Pancreas (tissue), 10 donors: ENCODE measurements at places on chromosomes 13 and 19. TPM values are rescaled to one million over a fixed set of nuclear protein-coding genes. Genes with fewer than 3 reads are reported as not detected.

The OR7C1 gene
- not detected for polyA plus RNA-seq

The ZNF43 gene
- polyA plus RNA-seq = 3.6 TPM

The RFPL4AL1 gene
- polyA plus RNA-seq = not detected

The ZNF468 gene
- polyA plus RNA-seq = 10.0 TPM

The FXYD3 gene
- polyA plus RNA-seq = 59.1 TPM

The CD177 gene
- 0.14 TPM for polyA plus RNA-seq

The GRK1 gene
- 0.04 TPM for polyA plus RNA-seq

DNA sequence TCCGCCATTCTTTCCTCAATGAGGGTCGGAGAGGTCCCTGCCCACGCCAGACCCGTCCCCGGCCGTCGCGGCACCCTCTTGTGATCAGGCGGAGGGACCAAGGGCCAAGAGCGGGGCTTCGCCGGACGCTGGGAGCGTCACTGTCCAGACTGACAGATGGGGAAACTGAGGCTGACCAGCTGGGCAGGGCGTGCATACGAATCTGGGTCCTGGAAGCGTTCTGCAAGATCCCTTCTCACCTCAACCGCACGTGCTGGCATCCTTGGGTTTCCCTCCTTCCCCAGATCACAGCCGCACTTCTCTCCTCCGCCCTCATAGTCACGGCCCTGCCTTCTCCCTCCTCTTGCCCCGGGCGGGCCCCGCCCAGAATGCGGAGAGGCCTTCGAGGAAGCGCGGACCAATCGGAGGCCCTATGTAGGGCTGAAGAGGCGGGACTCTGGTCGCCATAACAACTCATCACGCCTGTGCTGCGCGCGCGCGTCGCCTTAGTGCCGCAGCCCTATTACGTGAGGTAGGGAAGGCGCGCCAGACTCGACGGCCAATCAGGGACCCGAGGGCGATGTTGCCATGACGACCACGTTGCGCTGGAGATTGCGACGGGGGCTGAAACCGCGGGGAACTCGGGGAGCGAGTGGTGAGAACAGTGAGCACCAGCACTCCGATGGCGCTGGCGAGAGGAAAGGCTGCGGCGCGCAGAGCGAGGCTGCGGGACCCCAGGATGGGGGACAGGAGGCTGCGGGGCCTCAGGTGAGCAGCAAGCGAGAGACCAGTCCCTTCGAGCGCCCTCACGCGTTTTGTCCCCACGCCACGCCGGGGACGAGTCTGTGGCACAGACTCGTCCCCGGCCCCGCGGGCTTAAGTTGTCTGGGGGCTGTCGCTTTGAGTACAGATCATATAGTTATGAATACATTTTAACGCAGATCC is 5.7 kb downstream of the RNF225 start:
- H3K4me1 ChIP-seq = peaks cover 8% of the 10 kb centered on the region
- H3K27me3 ChIP-seq = no peaks in the 10 kb centered on the region
- peak; percentile 99 for DNase-seq
- H3K36me3 ChIP-seq = no peaks in the 10 kb centered on the region
- peak overlapping the region; percentile 33 for H3K4me3 ChIP-seq
- H3K27ac ChIP-seq = peak overlapping the region; percentile 62

DNA sequence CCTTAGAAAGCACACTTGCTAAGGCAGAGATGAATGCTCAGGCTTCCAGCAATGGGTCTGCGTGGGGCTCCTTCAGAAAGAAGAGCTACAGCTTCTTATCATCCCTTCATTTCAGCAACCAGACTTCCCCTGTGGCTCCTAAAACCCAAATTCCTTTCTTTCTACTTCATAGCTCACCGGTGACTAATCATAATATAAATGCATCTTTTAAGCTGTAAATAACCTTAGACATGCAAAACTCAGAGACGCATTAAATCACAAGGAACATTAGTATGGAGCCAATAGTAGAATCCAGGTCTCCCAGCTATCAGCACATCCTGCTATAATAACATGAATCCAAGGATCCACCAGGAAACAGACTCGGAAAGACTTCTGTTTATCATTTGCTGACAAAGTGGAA is 375.6 kb downstream of the COG6 start:
- no peak for DNase-seq
- no peak overlapping the region for H3K27ac ChIP-seq
- no peak overlapping the region for H3K4me3 ChIP-seq
- no peaks in the 10 kb centered on the region for H3K27me3 ChIP-seq
- no peaks in the 10 kb centered on the region for H3K36me3 ChIP-seq

DNA sequence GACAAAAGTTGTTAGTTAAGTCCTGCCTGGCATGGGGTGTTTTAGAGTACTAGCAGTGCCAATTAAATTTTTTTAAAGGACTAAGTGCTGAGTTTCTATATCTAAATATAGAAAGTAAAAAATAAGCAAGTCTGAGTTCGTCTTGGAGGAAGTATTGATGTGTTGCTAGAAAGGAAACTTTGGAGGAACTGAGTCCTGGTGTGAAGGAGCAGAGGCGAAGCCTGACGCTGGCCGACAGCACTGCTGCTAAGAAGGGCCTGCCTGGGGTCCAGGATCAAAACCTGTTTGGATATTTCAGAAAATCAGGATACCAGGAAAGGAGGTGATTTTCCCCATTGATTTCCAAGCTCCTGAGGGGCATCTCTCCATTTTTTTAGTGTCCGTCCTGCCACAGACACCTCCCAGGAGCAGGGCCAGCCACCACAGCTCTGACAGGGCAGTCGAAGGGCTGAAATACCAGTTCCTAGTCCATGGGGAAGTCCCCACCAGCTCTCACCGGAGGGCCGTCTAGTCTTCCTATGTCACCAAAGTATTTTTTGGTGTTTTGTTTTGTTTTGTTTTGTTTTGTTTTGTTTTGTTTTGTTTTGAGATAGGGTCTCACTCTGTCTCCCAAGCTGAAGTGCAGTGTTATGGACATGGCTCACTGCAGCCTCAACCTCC is 38.2 kb upstream of the NPAS1 start:
- H3K36me3 ChIP-seq = no peaks in the 10 kb centered on the region
- no peaks in the 10 kb centered on the region for H3K27me3 ChIP-seq
- H3K27ac ChIP-seq = no peak overlapping the region
- H3K4me1 ChIP-seq = peaks cover 20% of the 10 kb centered on the region
- DNase-seq = peak; percentile 40

DNA sequence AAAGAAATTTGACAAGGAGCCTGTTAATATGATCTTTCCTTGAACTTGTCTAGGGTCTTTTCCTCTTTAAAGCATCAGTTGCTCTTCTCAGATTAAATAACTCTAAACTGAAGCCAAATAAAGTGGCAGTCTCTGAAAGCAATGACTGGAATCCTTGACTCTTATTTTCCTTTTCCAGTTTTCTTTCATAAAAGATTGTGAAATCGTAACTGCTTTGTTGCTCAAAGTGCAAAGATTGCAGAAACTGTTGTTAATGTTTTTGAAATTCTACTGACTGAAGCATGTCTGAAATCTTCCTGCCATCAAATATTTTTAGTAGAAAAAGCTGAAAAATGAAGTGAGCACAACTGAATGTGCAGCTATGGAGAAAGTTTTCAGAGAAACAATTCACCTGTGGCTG is 1.9 kb downstream of the NHLRC3 start:
- H3K27ac ChIP-seq = no peak overlapping the region
- H3K27me3 ChIP-seq = no peaks in the 10 kb centered on the region
- H3K36me3 ChIP-seq = peaks cover 6% of the 10 kb centered on the region
- no peak for DNase-seq
- no peak overlapping the region for H3K4me3 ChIP-seq
- H3K4me1 ChIP-seq = no peaks in the 10 kb centered on the region

- peaks cover 5% of the 10 kb centered on the region for H3K4me1 ChIP-seq
- no peaks in the 10 kb centered on the region for H3K27me3 ChIP-seq
- no peak for DNase-seq
- H3K4me3 ChIP-seq = no peak overlapping the region
These were observed 44.5 kb downstream of the CAPN12 start for GRCh38 chr19:38699647-38700349.

- no peaks in the 10 kb centered on the region for H3K36me3 ChIP-seq
- no peak overlapping the region for H3K27ac ChIP-seq
- DNase-seq = no peak
- H3K27me3 ChIP-seq = no peaks in the 10 kb centered on the region
These were observed 972 bp downstream of the KLK2 start for GRCh38 chr19:50874211-50874610.

GRCh38 chr13:77696879-77697216 is 639 bp upstream of the SLAIN1 start:
- H3K4me1 ChIP-seq = peaks cover 38% of the 10 kb centered on the region
- H3K27me3 ChIP-seq = no peaks in the 10 kb centered on the region
- no peaks in the 10 kb centered on the region for H3K36me3 ChIP-seq
- H3K4me3 ChIP-seq = peak overlapping the region; percentile 88
- no peak for DNase-seq

DNA sequence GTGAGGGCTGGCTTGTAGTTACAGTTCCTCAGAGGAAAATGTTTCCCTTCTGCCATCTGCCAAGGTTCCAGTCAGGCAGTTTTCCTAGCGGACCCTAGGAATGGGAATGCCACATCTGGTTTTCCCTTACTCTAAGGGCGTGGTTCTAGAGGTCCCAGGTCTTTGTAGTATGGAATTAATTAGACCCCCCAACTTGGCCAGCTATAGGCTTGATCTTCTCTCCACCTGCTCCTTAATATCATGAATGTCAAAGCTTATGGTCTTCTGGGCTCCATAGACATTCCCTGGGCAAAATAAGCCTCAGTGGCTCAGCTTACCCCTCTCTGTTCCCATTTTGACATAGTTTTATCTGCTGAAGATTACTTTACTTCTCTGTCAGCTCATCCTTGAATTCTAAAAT is 70.0 kb downstream of the ZNF568 start:
- no peaks in the 10 kb centered on the region for H3K4me1 ChIP-seq
- H3K27ac ChIP-seq = no peak overlapping the region
- H3K36me3 ChIP-seq = no peaks in the 10 kb centered on the region
- H3K27me3 ChIP-seq = no peaks in the 10 kb centered on the region
- H3K4me3 ChIP-seq = no peak overlapping the region
- DNase-seq = no peak

GRCh38 chr13:87684850-87685742 is 13.9 kb downstream of the SLITRK5 start:
- DNase-seq = no peak
- H3K4me1 ChIP-seq = no peaks in the 10 kb centered on the region
- H3K36me3 ChIP-seq = no peaks in the 10 kb centered on the region
- no peaks in the 10 kb centered on the region for H3K27me3 ChIP-seq
